Epithelial cell of proximal tubule (primary cell): ENCODE measurements at places on chromosomes 6 and 20.

GRCh38 chr20:49629606-49630005, 61.7 kb upstream of the PTGIS start:
- no peak for DNase-seq

GRCh38 chr6:81362246-81362645, 390.2 kb downstream of the TENT5A start:
- no peak for DNase-seq

DNA sequence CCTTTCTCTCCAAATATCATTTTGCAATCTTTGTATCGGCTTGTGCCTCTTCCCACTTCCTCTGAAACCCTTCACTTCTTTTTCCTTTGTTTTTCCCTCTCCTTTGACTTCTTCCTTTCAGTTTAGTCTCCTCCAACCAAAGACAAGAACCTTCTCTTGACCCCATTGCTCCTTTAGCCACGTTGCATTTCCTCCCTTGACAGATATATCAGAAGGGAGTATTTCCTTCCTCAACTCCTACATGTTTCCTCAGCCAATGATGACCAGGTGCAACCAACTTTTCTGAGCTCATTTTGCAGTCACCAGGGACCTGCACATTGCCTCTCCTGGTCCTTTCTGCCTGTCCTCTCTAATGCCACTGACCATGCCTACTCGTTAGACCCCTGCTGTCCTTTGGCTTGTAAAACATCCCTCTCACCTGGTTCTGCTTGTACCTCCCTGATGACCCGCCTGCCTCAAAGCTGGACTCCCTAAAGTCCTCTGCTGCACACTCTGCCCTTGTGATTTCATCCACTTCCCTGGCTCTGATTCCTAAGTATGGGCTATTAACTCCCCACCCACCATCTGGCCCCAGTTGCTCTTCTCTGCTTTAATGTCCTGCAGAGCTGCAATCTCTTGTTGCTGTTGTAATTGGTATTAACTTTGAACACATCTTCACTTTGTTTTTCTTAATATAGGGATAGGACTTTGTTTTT, 27.4 kb downstream of the SLC22A16 start:
- DNase-seq = no peak

GRCh38 chr20:48141660-48142515, 356.6 kb upstream of the SULF2 start:
- no peak for DNase-seq

- DNase-seq = no peak
Observed at GRCh38 chr6:105794239-105794638, 291.9 kb upstream of the PRDM1 start.

GRCh38 chr6:11724286-11724685, 54.3 kb downstream of the ADTRP start:
- no peak for DNase-seq

DNA sequence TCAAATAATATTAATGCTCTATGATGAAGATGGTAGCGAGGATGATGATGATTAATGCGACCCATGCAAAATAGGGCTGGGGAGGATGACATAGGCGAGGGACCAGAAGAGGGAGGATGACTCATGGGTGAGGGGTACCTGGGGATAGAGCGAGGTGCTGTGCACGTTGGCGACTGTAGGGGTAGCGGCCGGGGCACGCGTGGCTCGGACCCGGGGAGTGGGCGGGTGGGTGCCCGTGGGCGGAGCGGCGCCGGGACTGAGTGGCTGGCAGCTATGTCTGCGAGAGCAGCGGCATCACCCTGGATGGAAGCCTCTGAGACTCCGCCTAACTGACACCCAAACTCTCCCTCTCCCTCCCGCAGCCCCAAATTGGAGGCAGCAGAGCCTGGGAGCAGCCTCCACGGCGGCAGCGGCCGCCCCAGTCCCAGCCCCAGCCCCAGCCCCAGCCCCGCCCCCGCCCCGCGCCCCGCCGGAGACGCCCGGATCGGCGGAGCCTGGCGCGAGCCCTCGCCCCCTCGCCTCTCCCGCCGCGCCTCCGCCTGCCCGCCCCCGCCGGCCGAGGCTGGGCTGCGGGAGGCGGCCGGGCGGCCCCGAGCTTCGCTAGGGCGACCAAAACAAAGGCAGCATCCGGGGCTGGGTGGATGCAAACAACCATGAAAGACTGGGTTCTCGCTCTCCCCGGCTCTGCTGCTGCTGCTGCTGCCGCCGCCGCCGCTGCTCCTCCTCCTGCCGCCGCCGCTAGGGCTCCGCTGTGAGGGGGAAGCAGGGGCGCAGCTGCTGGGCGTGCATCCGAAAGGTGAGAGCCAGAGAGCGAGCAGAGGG, at the start of gene RIMS1:
TSS of gene RIMS1 (plus strand) at position 367 of the 822 bp plus-strand sequence. CDS start 474 bp downstream, outside the sequence.
- no peak for DNase-seq
